ENCODE measurements at places on chromosomes 13 and 19.

- DNase-seq, result no peak
These were observed 5.4 kb upstream of the NTN5 start for GRCh38 chr19:48678201-48678600.

GRCh38 chr13:105957769-105958438 lies 577.6 kb downstream of the EFNB2 start:
- no peak for DNase-seq

GRCh38 chr19:23993440-23993839 lies 78.8 kb downstream of the ZNF726 start:
- DNase-seq, result no peak

GRCh38 chr19:1728816-1729567 lies 24.3 kb upstream of the ONECUT3 start:
- no peak for DNase-seq

DNA sequence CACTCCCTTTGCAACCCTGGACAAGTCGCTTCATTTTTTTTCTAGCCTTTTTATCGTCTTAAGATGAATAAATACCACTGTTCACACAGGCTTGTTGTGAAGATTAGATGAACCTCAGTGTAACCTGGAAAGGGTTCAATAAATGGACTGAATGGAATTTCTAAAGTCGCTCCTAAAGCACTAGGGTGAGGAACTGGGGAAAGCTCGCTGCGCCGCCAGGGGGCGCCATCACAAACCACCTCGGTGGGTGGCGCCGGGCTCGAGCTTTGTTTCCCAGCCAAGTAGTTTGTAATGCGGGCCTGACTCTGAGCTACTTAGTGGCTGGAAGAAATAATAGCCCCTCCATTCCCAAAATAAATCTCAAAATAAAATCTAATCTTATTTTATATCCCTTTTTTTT lies 2.2 kb upstream of the CEACAM6 start:
- DNase-seq, result peak; percentile 57

DNA sequence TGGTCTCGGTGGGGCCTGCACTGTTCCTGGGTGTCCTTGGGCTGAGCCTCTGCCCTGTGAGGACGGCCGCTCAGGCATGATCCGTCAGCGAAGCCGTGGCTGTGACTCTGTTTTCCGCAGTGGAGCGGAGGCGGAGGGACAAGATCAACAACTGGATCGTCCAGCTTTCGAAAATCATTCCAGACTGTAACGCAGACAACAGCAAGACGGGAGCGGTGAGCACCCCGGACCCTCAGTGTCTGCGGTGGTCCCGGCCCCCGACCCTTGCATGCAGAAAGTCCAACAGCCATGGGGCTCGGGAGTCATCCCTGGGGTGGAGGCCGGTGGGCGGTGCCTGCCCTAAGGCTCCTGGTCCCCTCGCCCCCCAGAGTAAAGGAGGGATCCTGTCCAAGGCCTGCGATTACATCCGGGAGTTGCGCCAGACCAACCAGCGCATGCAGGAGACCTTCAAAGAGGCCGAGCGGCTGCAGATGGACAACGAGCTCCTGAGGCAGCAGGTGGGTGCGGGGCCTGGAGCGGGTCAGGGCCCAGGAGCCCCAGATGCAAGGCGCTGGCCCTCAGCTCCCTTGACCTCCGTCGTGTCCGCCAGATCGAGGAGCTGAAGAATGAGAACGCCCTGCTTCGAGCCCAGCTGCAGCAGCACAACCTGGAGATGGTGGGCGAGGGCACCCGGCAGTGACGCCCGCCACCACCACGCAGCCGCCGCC lies 3.6 kb upstream of the HAMP start:
- no peak for DNase-seq

- no peak for DNase-seq
These were observed 24.5 kb downstream of the LAMP1 start for GRCh38 chr13:113321546-113321945.

- no peak for DNase-seq
These were observed 154.7 kb upstream of the SGCG start for GRCh38 chr13:23025864-23026608.
